ENCODE measurements at places on chromosomes 7 and 10.

GRCh38 chr10:72509206-72509799 is 116.6 kb downstream of the MICU1 start:
- no peaks in the 10 kb centered on the region for H3K4me1 ChIP-seq
- no peaks in the 10 kb centered on the region for H3K27me3 ChIP-seq
- no peak overlapping the region for H3K4me3 ChIP-seq
- H3K36me3 ChIP-seq: no peaks in the 10 kb centered on the region
- H3K27ac ChIP-seq: no peak overlapping the region

GRCh38 chr7:89002981-89003956 is 207.7 kb upstream of the TEX47 start:
- no peak for DNase-seq
- no peaks in the 10 kb centered on the region for H3K4me1 ChIP-seq
- H3K36me3 ChIP-seq: no peaks in the 10 kb centered on the region
- H3K27me3 ChIP-seq: no peaks in the 10 kb centered on the region
- no peak overlapping the region for H3K4me3 ChIP-seq

DNA sequence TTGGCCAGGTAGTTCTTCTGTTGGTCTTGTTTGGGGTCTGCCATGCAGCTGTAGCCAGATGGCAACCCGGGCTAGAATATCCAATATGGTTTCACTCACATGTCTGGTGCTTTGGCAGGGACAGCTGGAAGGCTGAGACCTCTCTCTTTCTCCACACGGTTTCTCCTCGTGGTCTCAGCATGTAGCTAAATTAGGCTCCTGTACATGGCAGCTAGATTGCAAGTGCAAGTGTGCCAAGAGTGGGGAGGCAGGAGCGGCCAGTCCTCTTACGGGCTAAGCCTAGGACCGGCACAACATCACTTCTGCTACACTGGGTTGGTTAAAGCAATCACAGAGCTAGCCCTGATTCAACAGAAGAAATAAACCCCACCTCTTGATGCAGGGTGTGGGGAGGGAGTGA is 9.3 kb upstream of the PDE1C start:
- DNase-seq: no peak
- H3K4me3 ChIP-seq: no peak overlapping the region
- H3K4me1 ChIP-seq: peaks cover 11% of the 10 kb centered on the region
- no peaks in the 10 kb centered on the region for H3K27me3 ChIP-seq
- H3K36me3 ChIP-seq: no peaks in the 10 kb centered on the region
- no peak overlapping the region for H3K27ac ChIP-seq

DNA sequence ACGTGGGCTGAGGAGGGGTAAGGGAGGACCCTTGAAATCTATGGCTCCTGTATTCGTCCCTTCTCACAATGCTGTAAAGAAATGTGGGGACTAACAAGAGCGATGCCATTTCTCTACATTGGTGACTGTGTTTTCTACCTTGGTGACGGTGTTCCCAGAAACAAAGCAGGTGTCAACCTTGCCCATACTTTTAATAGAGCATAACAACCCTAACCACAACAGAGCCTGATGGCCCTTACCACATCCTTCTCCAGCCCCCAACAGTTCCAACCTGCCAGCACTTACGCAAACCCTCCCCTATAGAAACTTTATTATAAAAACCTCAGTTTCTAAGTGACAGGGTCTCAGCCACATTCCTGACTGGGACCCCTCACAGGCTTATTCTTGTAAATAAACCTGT is 28.2 kb upstream of the ADCYAP1R1 start:
- H3K4me1 ChIP-seq: no peaks in the 10 kb centered on the region
- no peak for DNase-seq
- no peaks in the 10 kb centered on the region for H3K36me3 ChIP-seq
- no peak overlapping the region for H3K27ac ChIP-seq
- no peak overlapping the region for H3K4me3 ChIP-seq

DNA sequence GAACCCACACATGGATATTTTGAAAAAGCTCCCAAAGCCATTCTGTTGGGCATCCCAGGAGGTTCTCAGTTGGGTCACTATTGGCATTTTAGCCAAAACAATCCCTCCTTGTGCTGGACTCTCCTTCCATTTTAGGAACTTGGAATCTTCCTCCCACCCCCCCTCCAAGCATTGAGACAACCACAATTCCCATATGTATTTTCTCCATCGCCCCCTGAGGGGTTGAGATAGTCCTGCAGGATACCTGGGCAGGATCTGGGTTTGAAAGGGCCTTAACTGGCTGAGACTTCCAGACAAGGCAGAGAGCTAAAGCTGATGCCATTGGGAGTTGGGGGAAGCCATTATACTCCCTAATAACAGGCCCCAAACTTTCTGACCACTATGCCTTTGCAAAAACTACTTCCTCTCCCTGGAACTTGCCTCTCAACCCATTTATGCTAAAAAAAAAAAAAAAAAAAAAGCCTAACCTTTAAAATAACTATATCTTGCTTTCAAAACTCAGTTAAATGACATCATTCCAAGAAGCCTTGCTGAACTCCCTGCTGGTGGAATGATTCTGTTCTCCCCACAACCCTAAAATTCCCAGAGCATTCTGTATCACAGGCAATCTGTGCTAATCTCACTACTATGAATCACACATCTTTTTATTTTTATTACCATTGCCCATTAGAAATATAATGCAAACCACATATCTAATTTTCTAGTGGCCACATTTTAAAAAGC is 77.5 kb upstream of the PDE1C start:
- no peak overlapping the region for H3K4me3 ChIP-seq
- no peaks in the 10 kb centered on the region for H3K36me3 ChIP-seq
- peak; percentile 65 for DNase-seq

DNA sequence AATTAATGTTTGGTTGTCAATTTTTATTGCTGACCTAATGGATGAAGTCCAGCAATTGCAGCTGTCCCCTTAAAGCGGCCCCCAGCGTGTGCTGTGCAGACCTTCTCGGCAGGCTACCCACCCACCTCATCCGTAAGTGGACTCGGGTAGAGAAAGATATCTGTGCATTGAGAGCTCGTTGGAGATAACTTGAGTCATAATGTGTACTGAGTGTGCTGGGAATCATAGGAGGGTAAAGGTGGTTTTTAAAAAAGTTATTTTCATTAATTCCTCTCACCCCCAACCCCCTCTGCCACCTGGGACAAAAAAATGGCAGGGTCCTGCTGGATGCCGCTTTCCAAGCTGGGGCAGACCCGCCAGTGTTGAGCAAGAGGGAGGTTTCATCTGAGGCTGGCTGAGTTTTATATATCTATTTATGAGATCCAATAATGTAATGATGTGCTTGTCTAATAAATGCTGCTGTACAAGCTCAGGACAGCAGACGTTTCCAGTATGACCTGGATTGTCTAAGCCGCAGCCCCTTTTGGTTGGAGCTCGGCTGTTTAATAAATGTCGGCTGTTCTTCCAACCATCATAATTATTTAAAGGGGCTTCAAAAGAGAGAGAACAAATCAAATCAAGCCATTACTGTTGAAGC is 119.1 kb downstream of the NKX6-2 start:
- peak; percentile 69 for DNase-seq
- H3K36me3 ChIP-seq: no peaks in the 10 kb centered on the region
- peak overlapping the region; percentile 94 for H3K27ac ChIP-seq
- no peaks in the 10 kb centered on the region for H3K27me3 ChIP-seq
- peaks cover 42% of the 10 kb centered on the region for H3K4me1 ChIP-seq
- peak overlapping the region; percentile 9 for H3K4me3 ChIP-seq

DNA sequence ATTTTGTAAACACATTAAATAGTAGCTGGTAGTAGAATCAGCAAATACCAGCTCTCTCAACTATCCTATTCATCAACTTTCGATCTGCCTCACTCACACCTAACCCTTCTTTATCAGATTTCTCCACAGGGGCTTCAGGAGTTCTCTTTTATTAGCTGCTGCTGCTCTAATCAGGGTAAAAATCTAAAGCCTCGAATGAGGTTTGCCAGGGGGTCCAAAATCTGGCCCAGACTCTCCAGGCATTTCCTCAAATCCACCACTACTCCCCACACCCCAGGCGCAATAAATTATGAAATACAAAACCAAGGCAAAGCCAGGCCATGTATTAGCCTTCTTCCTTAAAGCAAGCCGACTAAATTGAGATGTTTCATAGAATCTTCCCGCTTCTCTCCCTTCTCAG is 2.3 kb downstream of the RNF216 start:
- DNase-seq: no peak
- no peak overlapping the region for H3K4me3 ChIP-seq
- H3K36me3 ChIP-seq: peaks cover 4% of the 10 kb centered on the region
- H3K4me1 ChIP-seq: peaks cover 15% of the 10 kb centered on the region
